ENCODE measurements at places on chromosomes 1 and 21.

GRCh38 chr1:24915816-24916602 is 14.1 kb downstream of the RUNX3 start:
- DNase-seq, result no peak

DNA sequence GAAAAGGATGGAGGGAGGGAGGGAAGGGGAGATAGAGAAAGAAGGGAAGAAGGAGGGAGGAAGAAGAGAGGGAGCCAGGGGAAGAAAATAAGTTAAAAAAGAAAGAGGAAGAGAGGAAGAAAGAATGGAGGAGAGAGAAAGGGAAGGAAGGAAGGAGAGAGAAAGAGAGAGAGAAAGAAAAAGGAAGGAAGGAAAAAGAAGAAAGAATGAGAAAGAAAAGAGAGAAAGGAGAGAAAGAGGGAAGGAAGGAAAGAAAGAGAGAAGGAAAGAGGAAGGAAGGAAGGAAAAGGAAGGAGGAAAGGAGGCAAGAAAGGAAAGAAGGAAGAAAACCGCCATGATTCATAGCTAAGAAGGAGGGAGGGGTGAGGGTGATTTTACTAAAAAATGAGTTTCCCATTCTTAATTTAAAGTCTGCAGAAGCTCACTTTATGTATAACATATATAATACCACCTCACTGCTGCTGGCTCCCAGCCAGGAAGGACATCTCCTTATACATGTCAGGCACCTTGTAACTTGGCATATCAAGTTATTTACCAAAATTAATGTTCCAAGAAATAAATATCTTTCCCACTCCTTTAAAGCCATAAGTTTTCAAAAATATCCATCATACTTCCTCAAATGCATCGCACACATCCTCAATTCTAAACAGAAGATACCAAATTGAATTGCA is 46.0 kb upstream of the OLIG2 start:
- DNase-seq, result no peak

DNA sequence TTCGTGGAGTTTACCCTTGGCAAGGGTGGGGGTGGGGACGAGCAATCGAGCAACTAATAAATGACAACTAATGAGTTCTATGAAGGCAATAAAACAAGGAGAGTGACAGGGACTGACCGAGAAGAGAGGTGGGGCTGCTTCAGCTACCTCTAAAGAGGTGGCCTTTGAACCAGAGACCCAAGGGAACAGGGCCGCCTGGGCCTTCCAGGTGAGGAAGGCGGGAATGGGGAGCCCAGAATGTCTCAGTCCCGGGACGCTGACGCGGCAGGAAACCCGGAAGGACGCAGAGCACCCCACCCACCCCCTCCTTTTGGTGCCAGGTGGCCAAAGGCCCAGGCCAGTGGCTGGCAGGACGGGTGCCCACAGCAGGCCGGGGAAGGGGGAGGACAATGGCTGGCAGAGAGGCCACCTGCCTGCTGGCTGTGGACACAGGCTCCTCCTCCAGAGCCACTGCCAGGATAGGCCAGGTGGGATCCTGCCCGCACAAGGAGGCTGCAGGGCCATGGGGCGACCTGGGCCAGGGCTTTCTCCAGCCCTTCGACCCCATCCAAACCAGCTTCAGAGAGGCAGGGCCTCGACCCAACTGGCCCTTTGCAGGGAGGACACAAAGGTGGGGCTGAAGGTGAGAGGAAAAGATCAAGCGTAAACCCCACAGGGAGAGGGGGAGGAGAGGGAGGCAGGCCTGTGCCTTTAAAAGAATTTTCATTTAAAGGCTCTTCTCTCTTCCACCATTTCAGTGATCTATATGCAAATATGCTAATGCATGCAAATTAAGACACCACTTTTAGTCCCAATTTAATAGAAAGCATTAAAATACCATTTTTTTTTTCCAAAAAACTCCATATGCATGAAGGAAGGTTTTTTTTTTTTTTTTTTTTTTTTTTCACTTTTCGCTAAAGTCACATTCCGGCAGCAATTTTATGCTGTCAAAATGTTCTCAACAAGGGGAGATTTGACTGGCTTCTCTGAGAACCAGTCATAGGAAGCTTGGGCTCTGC is 58.1 kb downstream of the CASZ1 start:
- DNase-seq, result no peak

DNA sequence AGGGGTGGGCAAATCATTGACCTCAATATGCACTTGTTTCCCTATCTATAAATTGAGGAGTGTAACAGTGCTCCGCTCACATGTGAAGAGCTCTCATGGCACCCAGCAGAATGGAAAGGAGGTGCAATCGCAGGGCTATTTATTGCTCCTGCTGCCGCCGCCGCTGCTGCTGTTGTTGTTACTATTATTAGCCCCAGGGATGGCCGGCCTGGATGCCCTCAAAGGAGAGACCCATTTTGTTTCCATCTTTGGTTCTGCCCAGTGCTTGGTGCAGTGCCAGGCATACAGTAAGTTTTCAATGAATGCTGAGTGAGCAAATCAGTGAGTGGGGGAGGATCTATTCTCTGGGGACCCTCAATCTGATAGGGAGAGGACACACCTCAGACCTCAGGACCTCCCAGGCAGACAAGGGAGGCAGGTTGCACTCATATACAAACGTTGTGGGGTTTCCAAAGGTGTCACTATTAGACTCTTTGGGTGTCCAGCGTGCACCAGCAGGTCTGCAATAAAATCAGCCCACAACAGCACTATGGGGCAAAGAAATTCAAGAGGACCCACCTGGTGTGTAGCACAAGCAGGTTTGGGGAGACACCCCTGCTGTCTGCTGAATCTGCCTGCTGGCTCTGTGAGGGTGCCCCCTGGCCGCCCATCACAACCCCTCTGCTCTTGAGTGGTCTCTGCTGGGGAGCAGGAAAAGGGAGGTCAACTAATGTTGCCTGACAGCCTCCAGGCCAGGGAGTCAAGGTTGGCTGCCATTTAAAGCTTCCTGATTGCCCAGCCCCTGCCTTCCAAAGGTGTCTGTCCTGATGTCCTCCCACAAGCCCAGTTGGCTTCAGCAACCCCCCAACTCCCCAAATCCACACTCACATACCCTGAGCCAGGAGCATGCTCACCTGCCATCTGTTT is 136.3 kb downstream of the ACTL8 start:
- no peak for DNase-seq

DNA sequence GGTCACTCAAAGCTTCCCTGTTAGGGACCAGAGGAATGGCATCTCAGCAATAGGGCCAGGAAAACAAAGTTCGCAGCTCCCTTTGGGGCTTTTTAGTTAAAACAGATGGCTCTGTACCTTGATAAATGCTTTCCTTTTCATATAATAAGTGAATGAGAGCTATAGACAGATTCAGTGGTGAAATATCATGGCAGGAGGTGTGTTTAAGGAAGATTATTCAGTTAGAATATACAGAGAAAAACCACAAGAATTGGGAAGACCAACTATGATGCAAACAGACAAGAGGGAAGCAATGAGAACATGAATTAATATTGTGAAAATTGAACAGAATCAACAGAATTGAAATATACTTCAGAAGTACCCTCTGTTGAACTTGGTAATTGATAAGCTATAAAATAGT is 379.4 kb downstream of the PLPP3 start:
- DNase-seq, result no peak

GRCh38 chr1:110548381-110548780 is 29.4 kb upstream of the KCNA10 start:
- DNase-seq, result no peak

DNA sequence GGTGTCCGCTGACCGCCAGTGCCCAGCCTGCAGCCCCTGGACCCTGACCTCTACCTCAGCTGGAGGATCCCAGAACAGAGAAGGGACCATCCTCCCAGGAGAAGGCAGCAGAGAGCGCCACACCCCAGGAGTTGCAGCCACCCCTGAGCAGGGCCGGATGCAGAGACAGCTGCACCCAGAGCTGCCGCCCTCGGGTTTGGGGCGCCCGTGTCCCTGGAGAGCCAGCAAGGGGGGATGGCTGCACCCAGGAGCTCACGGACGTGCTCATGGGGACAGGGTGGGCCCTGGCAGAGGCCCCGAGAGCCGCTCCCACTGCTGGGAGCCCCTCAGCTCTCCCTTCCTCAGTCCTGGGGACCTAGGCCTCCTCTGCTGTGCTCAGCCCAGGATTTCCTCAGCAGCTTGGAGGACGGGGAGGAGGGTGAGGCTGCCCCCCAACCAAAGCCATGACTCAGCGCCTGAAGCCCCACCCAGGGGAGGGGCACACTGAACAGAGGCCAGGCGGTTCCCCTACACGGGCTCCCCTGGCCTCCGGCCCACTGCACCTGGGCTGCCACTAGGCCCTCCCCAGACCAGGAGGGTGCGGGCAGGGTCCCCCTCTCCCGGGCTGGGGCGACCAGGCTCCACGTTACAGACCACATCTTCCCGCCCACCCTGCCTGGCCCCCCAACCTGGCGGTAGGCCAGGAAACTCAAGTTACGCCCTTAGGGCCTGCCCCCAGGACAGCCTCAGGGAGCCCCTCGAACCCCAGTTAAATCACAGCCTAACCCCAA is 2.2 kb downstream of the ACAP3 start:
- DNase-seq, result peak; percentile 50

DNA sequence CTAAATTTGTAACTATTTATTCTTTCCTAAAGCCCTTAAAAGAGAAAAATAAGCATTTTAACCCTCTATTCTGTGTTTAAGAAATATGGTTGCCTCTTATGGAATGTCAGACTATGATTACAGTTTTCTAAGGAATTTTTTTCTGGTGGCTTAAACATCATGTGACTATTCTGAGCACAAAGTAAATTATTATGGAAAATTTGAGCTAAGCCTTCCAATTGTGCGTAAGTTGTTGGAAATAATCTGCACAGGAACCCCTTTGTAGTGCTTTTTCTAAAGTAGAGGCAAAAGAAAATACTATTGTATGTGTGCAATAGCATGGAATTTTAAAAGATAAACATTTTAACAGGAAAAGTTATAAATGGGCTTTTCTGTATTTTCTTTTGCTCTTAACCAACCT is 254.8 kb downstream of the PBX1 start:
- no peak for DNase-seq

- DNase-seq, result no peak
Observed at GRCh38 chr1:177328251-177328650, 157.5 kb downstream of the BRINP2 start.

DNA sequence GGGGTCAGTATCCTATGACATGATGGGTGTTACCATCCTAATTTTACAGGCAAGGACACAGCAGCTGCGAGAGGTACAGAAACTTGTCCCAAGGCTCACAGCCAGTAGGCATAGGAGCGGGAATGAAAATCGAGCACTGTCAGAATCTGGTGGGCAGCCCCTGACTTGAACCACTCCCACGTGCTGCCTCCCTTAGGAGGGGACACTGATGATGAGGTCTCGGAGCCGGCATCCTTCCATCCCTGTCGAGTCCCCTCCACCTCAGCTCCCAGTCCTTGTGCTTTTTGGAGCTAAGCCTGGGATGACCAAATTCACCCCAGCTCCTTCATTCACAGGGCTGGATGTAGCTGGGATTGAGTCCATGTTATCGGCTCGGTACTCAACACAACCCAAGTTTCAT is 49.0 kb downstream of the B3GALT5 start:
- no peak for DNase-seq

- DNase-seq, result peak; percentile 30
Observed at GRCh38 chr1:110783292-110783918, 89.5 kb upstream of the CD53 start.

- DNase-seq, result no peak
Observed at GRCh38 chr21:26082549-26082948, 88.0 kb downstream of the APP start.

- DNase-seq, result no peak
Observed at GRCh38 chr21:45938453-45938755, 43.2 kb upstream of the COL6A1 start.

All from stimulated activated CD4-positive, alpha-beta T cell treated with anti-CD3 and anti-CD28 coated beads, Interleukin-1b, Interleukin-23, amount 100 ng/mL, for 24 hours (primary cell).